ENCODE measurements at places on chromosomes 7 and 10.

DNA sequence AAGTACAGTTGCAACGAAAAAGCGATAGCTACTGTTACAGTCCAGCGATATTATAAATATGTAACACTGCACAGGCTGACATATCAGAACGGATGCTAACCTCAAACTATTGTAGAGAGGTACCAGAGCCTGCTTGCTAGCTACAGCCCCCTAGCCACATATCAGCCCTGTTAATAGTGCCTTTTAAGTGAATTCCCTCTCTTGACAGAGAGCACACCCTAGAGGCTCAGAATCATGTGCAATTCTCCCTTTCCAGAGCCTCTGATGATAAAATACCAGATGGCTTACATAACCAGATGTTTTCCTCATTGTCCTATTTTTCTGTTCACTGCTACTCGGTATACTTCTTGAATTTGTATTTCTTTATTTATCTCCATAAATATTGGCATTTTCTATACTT lies 960.7 kb upstream of the CELF2 start:
- H3K27me3 ChIP-seq = peaks cover 13% of the 10 kb centered on the region
- H3K4me1 ChIP-seq = peaks cover 16% of the 10 kb centered on the region
- H3K4me3 ChIP-seq = no peak overlapping the region
- no peak for DNase-seq

GRCh38 chr7:16685535-16685934 lies 39.6 kb downstream of the BZW2 start:
- no peak overlapping the region for H3K4me3 ChIP-seq
- DNase-seq = no peak
- H3K27ac ChIP-seq = peak overlapping the region; percentile 44
- peaks cover 10% of the 10 kb centered on the region for H3K4me1 ChIP-seq

- no peak for DNase-seq
- peaks cover 18% of the 10 kb centered on the region for H3K4me1 ChIP-seq
Measured at GRCh38 chr10:114404171-114405010, at the start of gene AFAP1L2. Gene AFAP1L2 (minus strand): TSS chr10:114404502. CDS start chr10:114404455, 47 bp downstream.

GRCh38 chr10:49556723-49557122 lies 17.8 kb upstream of the ERCC6 start:
- no peak overlapping the region for H3K4me3 ChIP-seq
- no peak overlapping the region for H3K27ac ChIP-seq
- H3K27me3 ChIP-seq = peaks cover 5% of the 10 kb centered on the region
- H3K4me1 ChIP-seq = peaks cover 7% of the 10 kb centered on the region
- H3K36me3 ChIP-seq = no peaks in the 10 kb centered on the region

DNA sequence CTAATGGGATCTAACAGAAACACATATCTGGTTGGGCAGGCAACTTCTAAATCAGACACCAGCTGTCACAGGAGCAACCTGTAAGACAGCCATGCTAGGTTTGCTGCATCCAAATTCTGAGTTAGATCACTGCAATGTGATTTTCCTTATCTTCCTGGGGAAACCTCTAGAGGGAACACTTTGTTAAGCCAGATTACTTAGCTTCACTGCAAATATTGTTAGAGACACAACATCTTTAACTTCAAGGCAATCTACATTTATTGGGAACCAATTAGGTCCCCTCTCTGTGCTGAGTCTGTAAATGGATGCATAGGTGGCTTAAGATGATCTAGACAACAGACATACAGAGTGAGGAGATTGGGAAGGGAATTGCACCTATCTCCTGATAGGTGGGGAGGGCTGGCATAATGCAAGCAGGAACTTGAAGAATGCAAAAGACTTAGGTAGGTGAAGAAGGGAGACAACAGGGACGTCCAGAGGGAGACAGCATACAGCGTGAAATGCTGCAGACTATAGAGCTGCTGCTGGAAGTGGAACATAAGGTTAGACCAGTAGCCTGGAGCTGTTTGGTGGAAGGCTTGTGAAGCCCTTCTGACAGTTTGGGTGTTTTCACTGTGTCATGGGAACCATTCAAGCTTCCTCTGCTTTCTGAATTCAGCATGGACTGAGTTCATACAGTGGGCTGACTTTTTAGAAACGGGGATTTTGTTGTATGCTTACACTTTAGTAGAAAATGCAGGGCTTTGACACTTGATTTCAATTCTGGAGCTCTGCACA lies 109.8 kb upstream of the ELMO1 start:
- H3K36me3 ChIP-seq = no peaks in the 10 kb centered on the region
- H3K4me3 ChIP-seq = no peak overlapping the region
- no peaks in the 10 kb centered on the region for H3K4me1 ChIP-seq
- H3K27me3 ChIP-seq = peaks cover 25% of the 10 kb centered on the region
- no peak overlapping the region for H3K27ac ChIP-seq
- DNase-seq = no peak

- no peak overlapping the region for H3K27ac ChIP-seq
- H3K36me3 ChIP-seq = peaks cover 3% of the 10 kb centered on the region
- H3K4me3 ChIP-seq = no peak overlapping the region
Measured at GRCh38 chr7:100423315-100423714, 5.2 kb downstream of the ZCWPW1 start.

DNA sequence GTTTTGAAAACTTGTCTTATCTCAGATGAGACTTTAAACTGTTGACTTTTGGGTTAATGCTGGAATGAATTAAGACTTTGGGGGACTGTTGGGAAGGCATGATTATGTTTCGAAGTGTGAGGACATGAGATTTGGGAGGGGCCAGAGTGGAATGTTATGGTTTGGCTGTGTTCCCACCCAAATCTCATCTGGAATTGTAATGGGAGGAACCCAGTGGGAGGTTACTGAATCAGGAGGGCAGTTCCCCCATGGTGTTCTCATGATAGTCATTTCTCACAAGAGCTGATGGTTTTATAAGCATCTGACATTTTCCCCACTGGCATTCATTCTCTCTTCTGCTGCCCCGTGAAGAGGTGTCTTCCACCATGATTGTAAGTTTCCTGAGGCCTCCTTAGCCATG lies 13.8 kb upstream of the POT1 start:
- DNase-seq = no peak
- H3K36me3 ChIP-seq = no peaks in the 10 kb centered on the region
- no peaks in the 10 kb centered on the region for H3K27me3 ChIP-seq
- no peak overlapping the region for H3K4me3 ChIP-seq
- no peaks in the 10 kb centered on the region for H3K4me1 ChIP-seq
- H3K27ac ChIP-seq = no peak overlapping the region

GRCh38 chr7:104230606-104231005 lies 22.8 kb upstream of the ORC5 start:
- no peak overlapping the region for H3K4me3 ChIP-seq
- no peak overlapping the region for H3K27ac ChIP-seq
- no peak for DNase-seq
- peaks cover 31% of the 10 kb centered on the region for H3K27me3 ChIP-seq

- H3K4me3 ChIP-seq = no peak overlapping the region
- H3K4me1 ChIP-seq = peaks cover 45% of the 10 kb centered on the region
- peaks cover 20% of the 10 kb centered on the region for H3K36me3 ChIP-seq
Measured at GRCh38 chr10:71985542-71986250, 21.5 kb downstream of the CHST3 start.

- H3K4me1 ChIP-seq = peaks cover 33% of the 10 kb centered on the region
- H3K27ac ChIP-seq = peak within 1 kb of the TSS; percentile 21
- H3K36me3 ChIP-seq = no peaks in the 10 kb centered on the region
- H3K4me3 ChIP-seq = peak within 1 kb of the TSS; percentile 82
- DNase-seq = peak; percentile 52
- H3K27me3 ChIP-seq = peaks cover 67% of the 10 kb centered on the region
Measured at GRCh38 chr10:61452655-61453641, at the start of gene TMEM26. Gene TMEM26 (minus strand): TSS chr10:61453381. CDS start chr10:61453081, 300 bp downstream.

- H3K4me3 ChIP-seq = no peak overlapping the region
- H3K4me1 ChIP-seq = no peaks in the 10 kb centered on the region
- peaks cover 18% of the 10 kb centered on the region for H3K27me3 ChIP-seq
- no peak overlapping the region for H3K27ac ChIP-seq
Measured at GRCh38 chr7:157470701-157471131, 133.9 kb downstream of the DNAJB6 start.

GRCh38 chr10:86688398-86688921 lies 20.1 kb downstream of the LDB3 start:
- H3K27ac ChIP-seq = no peak overlapping the region
- no peaks in the 10 kb centered on the region for H3K36me3 ChIP-seq
- DNase-seq = peak; percentile 60
- H3K4me3 ChIP-seq = no peak overlapping the region

GRCh38 chr10:118714366-118714765 lies 40.4 kb downstream of the CACUL1 start:
- H3K36me3 ChIP-seq = peaks cover 15% of the 10 kb centered on the region
- H3K27me3 ChIP-seq = no peaks in the 10 kb centered on the region
- no peak overlapping the region for H3K4me3 ChIP-seq
- H3K4me1 ChIP-seq = no peaks in the 10 kb centered on the region
- no peak overlapping the region for H3K27ac ChIP-seq

- H3K27me3 ChIP-seq = peaks cover 2% of the 10 kb centered on the region
- peak overlapping the region; percentile 61 for H3K4me3 ChIP-seq
- DNase-seq = no peak
- no peak overlapping the region for H3K27ac ChIP-seq
- H3K36me3 ChIP-seq = peaks cover 9% of the 10 kb centered on the region
- H3K4me1 ChIP-seq = peaks cover 23% of the 10 kb centered on the region
Measured at GRCh38 chr10:75236178-75236825, 545 bp upstream of the COMTD1 start.

DNA sequence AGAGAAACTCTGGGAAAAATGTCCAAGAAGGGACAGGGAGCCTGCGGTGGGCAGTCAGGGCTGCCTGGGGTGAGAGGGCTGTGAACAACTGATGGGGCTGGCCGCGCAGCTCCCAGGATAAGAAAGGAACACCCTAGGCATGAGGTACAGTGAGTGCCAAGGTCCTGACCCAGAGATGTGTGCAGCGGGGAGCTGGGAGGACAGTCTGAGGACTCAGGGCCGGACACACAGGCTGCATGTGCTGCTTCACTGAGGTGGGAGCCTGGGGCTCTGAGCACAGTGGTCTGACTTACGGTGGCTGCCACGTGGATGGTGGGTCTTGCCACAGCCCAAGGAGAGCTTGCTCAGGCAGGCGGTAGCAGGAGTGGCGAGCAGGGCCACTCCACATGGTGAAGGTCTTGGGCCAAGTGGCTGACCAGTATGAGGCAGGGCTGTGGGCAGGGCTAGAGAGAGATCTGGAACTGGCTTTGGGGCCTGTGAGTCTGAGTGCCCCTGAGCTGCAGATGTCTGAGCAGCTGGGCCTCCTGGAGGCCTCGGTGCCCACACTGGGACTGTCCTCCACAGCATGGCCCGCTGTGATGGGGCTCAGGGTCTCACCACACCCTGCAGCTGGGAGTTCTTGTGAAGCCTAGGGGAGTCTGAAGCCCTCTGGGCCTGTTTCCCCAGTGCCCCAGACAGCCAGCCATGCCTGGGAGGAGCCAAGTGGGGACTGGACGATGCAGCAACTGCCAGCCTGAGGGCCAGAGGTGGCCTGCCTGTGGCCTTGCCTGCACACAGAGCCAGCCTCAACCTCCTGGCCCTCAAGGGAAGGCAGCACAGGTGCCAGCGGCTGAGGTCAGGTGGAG lies 60.3 kb downstream of the RASGEF1A start:
- no peaks in the 10 kb centered on the region for H3K27me3 ChIP-seq
- DNase-seq = peak; percentile 26
- H3K4me3 ChIP-seq = no peak overlapping the region
- no peak overlapping the region for H3K27ac ChIP-seq
- no peaks in the 10 kb centered on the region for H3K4me1 ChIP-seq
- H3K36me3 ChIP-seq = no peaks in the 10 kb centered on the region

DNA sequence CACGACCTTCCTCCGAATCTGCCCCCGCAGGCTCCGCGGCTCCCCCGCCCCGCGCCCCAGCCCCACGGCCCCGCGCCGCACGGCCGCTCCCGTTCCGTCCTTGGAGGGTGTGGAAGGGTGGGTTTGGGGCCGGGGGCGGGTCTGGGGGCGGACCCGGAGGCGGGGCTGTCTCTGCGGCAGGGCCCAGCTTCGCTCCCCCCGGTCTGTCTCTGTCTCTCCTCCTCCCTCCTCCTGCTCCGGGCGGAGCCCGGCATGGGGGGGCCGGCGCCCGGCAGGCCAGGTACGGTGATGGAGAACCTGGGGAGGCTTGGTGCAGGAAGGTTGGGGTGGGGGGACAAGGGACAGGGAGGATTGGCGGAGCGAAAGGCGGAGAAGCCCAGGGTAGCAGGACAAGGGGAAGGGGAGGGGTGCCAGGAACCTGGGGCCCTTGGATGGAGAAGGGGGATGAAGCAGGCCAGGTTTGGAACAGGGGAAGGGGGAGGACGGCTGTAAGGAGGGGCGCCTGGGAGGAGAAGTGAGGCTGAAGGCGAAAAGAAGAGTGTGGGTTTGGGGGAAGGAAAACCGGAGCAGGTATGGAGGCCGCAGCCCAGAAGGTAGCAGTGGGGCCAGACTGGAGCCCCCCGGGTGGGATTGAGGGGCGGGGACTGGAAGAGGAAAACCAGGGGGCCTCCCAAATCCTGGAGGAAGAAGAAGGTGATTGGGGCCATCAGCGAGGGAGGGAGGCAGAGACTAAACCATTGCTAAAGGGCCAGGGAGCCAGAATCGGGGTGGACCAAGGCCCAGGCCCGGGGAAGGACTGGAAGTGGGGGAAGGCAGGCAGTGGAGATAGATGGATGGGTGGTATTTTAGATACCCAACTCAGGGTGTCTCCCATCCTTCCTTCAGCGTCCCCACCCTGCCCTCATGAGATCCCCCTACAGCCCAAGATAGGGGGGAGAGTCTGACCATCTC lies at the start of gene NYAP1:
Gene NYAP1 (plus strand): TSS at position 206 of the 951 bp plus-strand sequence. CDS start 1,385 bp downstream, outside the sequence.
- H3K27ac ChIP-seq = peak within 1 kb of the TSS; percentile 79
- no peaks in the 10 kb centered on the region for H3K27me3 ChIP-seq
- H3K36me3 ChIP-seq = peaks cover 2% of the 10 kb centered on the region
- peak; percentile 73 for DNase-seq
- H3K4me1 ChIP-seq = peaks cover 31% of the 10 kb centered on the region

GRCh38 chr7:23062452-23062851 lies 43.1 kb upstream of the KLHL7 start:
- H3K4me3 ChIP-seq = no peak overlapping the region
- H3K27me3 ChIP-seq = no peaks in the 10 kb centered on the region
- H3K27ac ChIP-seq = no peak overlapping the region
- peaks cover 18% of the 10 kb centered on the region for H3K4me1 ChIP-seq
- no peaks in the 10 kb centered on the region for H3K36me3 ChIP-seq

DNA sequence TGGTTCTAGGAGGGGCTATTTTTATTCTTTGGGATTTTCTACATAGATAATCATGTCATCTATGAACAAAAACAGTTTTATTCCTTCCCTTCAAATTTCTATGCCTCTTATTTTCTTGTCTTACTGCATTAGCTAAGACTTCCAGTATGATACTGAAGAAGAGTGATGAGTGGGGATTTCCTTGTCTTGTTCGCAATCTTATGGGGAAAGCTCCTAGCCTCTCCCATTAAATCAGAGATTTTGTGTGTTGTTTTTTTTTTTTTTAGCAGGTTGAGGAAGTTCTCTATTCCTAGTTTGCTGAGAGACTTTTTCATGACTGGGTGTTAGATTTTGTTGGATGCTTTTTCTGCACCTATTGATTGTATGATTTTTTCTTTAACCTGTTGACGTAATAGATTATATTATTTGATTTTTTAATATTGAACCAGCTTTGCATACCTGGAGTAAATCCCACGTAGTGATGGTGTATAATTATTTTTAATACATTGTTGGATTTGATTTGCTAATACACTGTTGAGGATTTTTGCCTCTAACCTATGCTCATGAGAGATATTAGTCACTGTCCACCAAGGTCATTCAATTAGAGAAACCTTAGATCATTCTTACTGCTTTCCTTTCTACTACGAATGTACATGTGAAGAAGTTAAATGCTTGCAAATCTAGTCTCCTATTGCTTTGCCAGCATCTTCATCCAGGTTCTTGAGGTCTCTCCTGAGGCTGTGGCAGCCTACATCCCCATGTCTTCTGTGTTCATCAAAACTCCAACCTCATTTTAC lies 6.5 kb downstream of the ATP5F1C start:
- DNase-seq = no peak
- H3K4me1 ChIP-seq = peaks cover 23% of the 10 kb centered on the region
- peaks cover 38% of the 10 kb centered on the region for H3K36me3 ChIP-seq
- H3K27ac ChIP-seq = no peak overlapping the region
- no peaks in the 10 kb centered on the region for H3K27me3 ChIP-seq

GRCh38 chr10:15606377-15606776 lies 113.3 kb downstream of the ITGA8 start:
- H3K36me3 ChIP-seq = no peaks in the 10 kb centered on the region
- no peak for DNase-seq
- H3K4me3 ChIP-seq = no peak overlapping the region
- H3K27me3 ChIP-seq = no peaks in the 10 kb centered on the region
